Trophoblast cell (in vitro differentiated cells and primary cell): ENCODE measurements at places on chromosomes 16 and 17.

DNA sequence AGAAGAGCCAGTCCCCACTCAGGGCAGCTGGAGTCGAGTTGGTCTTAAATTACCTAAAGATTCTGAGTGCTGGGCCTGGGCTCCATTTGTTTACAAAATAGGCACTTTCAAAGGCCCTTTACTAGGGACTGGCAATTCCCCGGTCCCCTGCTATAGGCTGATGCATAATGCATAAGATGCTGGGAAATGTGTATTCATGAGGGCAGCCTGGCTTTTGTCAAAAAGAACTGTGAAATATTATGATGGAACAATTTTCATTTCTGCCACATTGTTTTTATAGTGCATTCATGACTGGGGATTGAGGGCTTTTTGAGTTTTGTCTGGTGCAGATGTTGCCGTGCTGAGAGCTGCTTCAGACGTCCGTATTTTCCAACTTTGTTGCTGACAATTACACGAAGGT lies 617.0 kb upstream of the CDH5 start:
- no peak overlapping the region for H3K4me3 ChIP-seq
- H3K27ac ChIP-seq, result no peak overlapping the region

DNA sequence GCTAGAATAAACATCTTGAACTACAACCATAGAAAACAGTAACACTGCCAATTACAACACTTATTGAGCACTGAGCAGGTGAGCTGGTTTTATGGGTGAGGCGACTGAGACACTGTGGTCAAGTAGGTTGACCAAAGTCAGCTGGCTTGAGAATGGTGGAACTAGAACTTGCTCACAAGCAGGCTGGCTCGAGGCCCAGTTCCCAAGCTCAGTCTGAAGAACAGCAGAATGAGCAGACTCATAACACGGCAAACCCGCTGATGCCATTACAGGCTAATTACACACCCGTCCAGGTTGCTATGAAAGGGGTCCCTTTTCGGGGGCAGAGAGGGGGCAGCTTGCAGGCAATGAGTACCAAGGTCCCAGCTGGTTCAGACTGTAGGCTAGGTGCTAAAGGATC lies 6.5 kb downstream of the ZZEF1 start:
- no peaks in the 10 kb centered on the region for H3K4me1 ChIP-seq
- H3K4me3 ChIP-seq, result no peak overlapping the region
- no peak overlapping the region for H3K27ac ChIP-seq
- no peak for DNase-seq
- no peaks in the 10 kb centered on the region for H3K27me3 ChIP-seq

GRCh38 chr16:49581630-49582298 lies 208.2 kb downstream of the C16orf78 start:
- H3K4me1 ChIP-seq, result no peaks in the 10 kb centered on the region
- no peak overlapping the region for H3K4me3 ChIP-seq
- H3K27me3 ChIP-seq, result no peaks in the 10 kb centered on the region
- no peak overlapping the region for H3K27ac ChIP-seq
- H3K36me3 ChIP-seq, result no peaks in the 10 kb centered on the region
- DNase-seq, result no peak

GRCh38 chr17:66711881-66712321 lies 123.0 kb upstream of the CACNG5 start:
- no peak overlapping the region for H3K27ac ChIP-seq
- H3K4me3 ChIP-seq, result no peak overlapping the region
- no peaks in the 10 kb centered on the region for H3K36me3 ChIP-seq

DNA sequence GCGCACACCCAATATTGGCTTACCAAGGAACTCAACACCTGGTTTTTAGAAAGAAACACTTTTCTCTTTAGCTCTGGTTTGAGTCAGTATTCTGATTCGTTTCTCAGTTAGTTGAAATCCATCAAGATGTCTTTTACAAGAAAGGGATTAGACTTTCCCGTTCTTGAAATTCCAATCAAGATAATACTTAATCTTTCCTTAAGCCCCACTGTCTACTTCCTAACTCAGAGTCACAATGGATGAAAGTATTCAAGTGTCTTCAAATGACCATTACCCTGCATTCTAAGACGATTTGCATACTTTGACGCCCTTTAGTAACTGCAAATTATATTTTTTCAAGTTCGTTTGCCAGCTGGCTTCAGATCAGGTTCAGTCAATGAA lies 189.8 kb downstream of the USP22 start:
- H3K4me3 ChIP-seq, result no peak overlapping the region
- no peaks in the 10 kb centered on the region for H3K36me3 ChIP-seq
- DNase-seq, result no peak
- no peaks in the 10 kb centered on the region for H3K27me3 ChIP-seq
- H3K27ac ChIP-seq, result no peak overlapping the region
- no peaks in the 10 kb centered on the region for H3K4me1 ChIP-seq

- H3K36me3 ChIP-seq, result peaks cover 51% of the 10 kb centered on the region
- no peak overlapping the region for H3K27ac ChIP-seq
- no peak overlapping the region for H3K4me3 ChIP-seq
- H3K4me1 ChIP-seq, result peaks cover 15% of the 10 kb centered on the region
Measured at GRCh38 chr16:88809068-88809675, 2.6 kb downstream of the APRT start.

GRCh38 chr17:394718-395095 lies 42.1 kb upstream of the RPH3AL start:
- no peaks in the 10 kb centered on the region for H3K27me3 ChIP-seq
- no peaks in the 10 kb centered on the region for H3K4me1 ChIP-seq
- no peak overlapping the region for H3K4me3 ChIP-seq
- DNase-seq, result no peak
- no peaks in the 10 kb centered on the region for H3K36me3 ChIP-seq

DNA sequence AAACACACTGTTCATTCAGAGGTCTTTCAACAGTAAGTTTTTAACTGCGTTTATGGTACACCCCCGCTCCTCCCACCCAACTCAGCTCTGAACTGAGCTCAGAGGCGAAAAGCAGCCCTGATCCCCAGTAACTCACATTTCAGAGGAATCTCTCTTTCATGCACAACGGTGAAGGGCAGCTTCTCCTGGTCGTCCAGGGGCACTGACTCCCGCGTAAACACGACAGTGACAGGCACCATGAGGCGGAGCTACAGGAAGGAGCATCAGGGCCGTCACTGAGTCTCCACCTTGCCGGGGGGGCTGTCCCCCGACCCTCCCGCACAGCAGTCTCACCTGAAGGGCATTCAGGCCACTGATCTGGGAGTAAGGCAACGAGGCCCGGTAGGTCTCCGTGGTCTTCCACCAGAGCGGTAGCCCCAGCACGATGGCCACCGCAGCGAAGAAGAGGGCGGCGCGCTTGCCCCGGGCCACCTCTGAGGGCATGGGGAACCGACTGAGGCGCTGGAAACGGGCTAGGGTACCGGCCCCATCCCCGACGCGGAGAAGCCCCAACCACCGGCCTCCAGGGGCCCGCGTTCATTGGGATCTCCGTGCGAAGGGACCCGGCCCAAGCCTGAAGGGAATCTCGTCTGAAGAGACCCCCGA lies 486 bp downstream of the PIGS start:
- H3K36me3 ChIP-seq, result peaks cover 2% of the 10 kb centered on the region
- H3K27ac ChIP-seq, result no peak overlapping the region

- no peaks in the 10 kb centered on the region for H3K27me3 ChIP-seq
- H3K4me1 ChIP-seq, result peaks cover 11% of the 10 kb centered on the region
- H3K27ac ChIP-seq, result no peak overlapping the region
- no peak for DNase-seq
- peaks cover 49% of the 10 kb centered on the region for H3K36me3 ChIP-seq
Measured at GRCh38 chr17:64155751-64156544, 26.0 kb upstream of the ERN1 start.

DNA sequence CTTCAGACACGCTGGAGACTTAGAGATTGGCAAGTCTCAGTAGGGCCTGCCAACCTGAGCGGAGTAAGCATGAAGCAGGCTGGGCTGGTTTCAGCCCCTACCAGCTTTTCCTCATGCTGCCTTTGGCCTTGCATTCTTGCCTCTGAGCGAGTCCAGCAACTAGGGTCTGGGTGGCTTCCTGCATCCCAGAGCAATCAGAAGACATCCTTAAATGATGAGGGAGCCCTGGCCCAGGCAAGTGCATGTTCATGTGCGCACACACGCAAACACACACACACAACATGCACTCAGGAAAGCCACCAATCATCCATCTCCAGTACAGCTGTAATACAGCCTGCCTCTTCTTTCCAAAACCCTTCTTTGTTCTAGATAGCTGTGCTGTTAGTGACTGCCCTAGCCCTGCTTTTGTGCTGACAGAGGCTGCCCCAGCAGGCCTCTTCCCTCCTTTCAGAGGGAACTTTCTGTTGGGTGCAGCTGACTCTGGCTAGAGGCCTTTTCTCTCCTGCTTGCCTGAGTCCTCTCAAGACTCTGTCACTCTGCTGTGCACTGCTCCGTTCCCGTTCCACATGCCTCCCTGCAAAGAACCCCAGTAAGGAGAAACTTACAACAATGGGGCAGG lies 30.7 kb upstream of the TBX2 start:
- H3K27ac ChIP-seq, result no peak overlapping the region
- no peak for DNase-seq
- H3K36me3 ChIP-seq, result no peaks in the 10 kb centered on the region
- no peak overlapping the region for H3K4me3 ChIP-seq

DNA sequence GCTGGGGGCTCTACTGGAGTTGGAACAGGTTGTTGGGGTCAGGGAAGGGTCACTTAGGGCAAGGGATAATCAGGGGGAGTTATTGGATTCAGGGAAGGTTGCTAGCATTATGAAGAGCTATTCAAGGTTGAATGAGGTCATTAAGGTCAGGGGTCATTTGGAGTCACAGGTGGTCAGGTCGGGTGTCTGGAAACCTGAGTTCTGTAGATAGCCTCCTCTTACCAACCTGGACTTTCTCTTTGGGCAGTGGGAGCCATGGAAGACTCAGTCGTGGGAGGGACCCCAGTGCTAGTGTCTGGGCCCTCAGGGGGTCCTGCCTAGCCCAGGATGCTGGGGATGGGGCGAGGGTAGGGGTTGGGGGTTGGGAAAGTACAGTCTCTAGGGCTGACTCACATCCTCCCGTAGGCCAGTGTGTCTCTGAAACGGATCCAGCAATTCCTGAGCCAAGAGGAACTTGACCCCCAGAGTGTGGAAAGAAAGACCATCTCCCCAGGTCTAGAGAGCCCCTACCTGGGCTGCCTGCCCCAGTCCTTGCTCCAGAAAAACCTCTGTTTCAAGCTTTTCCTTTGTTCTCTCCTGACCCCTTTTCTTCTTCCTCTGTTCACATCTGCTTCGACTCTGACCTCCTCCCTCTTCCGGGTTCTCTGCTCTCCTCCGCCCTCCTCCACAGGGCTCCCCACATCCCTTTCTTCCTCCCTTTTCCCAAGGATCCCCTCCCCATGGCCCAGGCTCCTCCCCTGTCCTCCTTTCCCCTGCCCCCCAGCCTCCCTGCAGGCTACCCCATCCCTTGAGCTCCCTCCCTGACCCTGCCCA lies 33.5 kb downstream of the ABCC3 start:
- DNase-seq, result no peak
- no peaks in the 10 kb centered on the region for H3K36me3 ChIP-seq
- peaks cover 10% of the 10 kb centered on the region for H3K4me1 ChIP-seq
- no peak overlapping the region for H3K4me3 ChIP-seq
- H3K27me3 ChIP-seq, result no peaks in the 10 kb centered on the region
- H3K27ac ChIP-seq, result no peak overlapping the region

GRCh38 chr16:30184891-30185682 lies 1.7 kb downstream of the CORO1A start:
- peak; percentile 75 for DNase-seq
- no peak overlapping the region for H3K4me3 ChIP-seq
- H3K27me3 ChIP-seq, result no peaks in the 10 kb centered on the region
- H3K27ac ChIP-seq, result no peak overlapping the region
- H3K36me3 ChIP-seq, result no peaks in the 10 kb centered on the region
- H3K4me1 ChIP-seq, result peaks cover 9% of the 10 kb centered on the region

DNA sequence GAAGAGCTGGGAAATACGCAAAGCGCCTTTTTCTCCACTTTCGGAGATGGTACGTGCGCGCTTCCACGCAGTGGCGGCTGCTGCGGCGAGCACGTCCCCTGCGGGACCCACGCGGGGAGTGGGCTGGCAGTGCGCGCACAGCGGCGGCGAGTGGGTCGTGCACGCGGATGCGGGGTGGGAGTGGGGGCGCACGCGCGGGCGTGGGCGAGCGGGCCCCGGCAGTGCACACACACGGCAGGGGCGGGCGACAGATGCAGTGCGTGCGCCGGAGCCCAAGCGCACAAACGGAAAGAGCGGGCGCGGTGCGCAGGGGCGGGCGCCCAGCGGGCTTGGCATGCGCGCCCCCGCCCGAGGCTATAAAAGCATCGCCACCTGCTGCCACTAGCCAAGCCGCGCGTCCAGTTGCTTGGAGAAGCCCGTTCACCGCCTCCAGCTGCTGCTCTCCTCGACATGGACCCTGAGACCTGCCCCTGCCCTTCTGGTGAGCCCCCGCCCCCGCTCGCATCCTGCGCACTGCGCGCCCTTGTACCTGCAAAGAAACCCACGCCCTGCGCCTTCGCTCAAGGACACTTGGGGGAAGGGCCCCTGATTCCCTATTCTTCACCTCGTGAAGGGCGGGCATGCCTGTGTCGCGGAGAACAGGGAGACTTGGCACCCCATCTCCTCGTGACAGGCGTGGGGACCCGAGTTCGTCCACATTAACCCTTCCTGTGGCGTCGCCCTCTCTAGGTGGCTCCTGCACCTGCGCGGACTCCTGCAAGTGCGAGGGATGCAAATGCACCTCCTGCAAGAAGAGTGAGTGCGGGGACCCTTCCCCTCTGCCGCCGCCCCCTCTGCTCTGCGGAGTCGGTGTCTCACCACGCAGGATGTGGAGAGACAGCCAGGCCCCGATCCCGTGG lies at the start of gene MT3:
Gene MT3 (plus strand): TSS at position 388 of the 899 bp plus-strand sequence. CDS start 63 bp downstream, at position 451.
- H3K27me3 ChIP-seq, result peaks cover 30% of the 10 kb centered on the region
- H3K4me1 ChIP-seq, result peaks cover 2% of the 10 kb centered on the region
- H3K4me3 ChIP-seq, result peak within 1 kb of the TSS; percentile 40
- no peaks in the 10 kb centered on the region for H3K36me3 ChIP-seq

DNA sequence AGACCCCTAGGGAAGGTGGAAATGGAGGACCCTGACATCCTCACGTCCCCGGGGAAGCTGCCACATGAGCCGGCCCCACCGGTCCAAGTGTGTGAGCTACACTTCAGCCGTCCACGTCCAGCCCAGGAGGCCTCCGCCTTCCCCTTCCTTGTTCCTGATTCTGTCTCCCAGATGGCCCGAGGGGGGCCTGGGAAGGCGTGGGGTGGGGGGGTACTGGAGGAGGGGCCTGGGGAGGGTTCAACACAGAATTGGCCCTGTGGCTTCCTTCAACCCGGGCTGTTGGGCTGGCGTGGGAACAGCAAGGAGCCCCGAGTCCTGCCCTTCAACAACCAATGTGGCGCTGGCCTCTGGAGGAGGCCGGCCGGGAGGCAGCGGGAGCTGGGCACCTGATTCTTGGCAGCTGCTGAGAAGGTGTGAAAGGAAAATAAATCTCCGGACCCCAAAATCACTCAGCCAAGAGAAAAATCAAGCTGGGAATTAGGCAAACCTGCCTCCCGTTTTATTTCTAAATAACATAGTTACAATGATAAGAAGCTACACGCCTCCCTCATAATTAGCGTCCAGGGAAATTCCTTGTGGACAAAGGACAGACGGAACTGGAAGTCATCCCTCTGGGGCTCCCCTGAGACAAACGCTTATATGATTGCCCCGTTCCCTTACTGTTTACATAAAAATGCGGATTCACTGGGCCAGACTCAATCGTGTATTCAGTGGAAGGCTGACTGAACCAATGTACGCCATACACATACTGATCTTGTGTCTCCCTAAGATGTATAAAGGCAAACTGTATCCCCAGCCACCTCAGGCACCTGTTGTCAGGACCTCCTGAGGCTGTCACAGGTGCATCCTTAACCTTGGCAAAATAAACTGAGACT lies 1.8 kb upstream of the APRT start:
- H3K4me1 ChIP-seq, result peaks cover 22% of the 10 kb centered on the region
- H3K4me3 ChIP-seq, result no peak overlapping the region
- no peaks in the 10 kb centered on the region for H3K27me3 ChIP-seq
- peaks cover 15% of the 10 kb centered on the region for H3K36me3 ChIP-seq
- no peak overlapping the region for H3K27ac ChIP-seq

- H3K4me1 ChIP-seq, result no peaks in the 10 kb centered on the region
- no peak for DNase-seq
- no peak overlapping the region for H3K4me3 ChIP-seq
Measured at GRCh38 chr17:9336817-9337216, 238.8 kb downstream of the STX8 start.
